ENCODE measurements at places on chromosomes 12 and 14. TPM values are rescaled to one million over a fixed set of nuclear protein-coding genes. Genes with fewer than 3 reads are reported as not detected.

Gene GPR137C
- total RNA-seq = 0.49 TPM

GRCh38 chr12:121750507-121750955, 38.0 kb downstream of the TMEM120B start:
- no peak for DNase-seq

- peak; percentile 82 for DNase-seq
Observed at GRCh38 chr14:88562831-88563686, at the start of gene ZC3H14. TSS of gene ZC3H14 (plus strand) at chr14:88563037. CDS start at chr14:88563134, 97 bp downstream.

Gene EPYC
- not detected for total RNA-seq

Gene TAS2R50
- 0.24 TPM for total RNA-seq
